ENCODE measurements at places on chromosomes 5 and 9. TPM values are rescaled to one million over a fixed set of nuclear protein-coding genes. Genes with fewer than 3 reads are reported as not detected.

Gene SLC36A2
- total RNA-seq, result not detected

Gene PRSS3
- total RNA-seq, result 11.1 TPM

Gene PCDHAC1
- under 0.01 TPM for total RNA-seq

Gene ECSCR
- 0.33 TPM for total RNA-seq

Gene TAS2R1
- total RNA-seq, result not detected
